Fibroblast of the aortic adventitia (primary cell): ENCODE measurements at places on chromosomes 2 and 18. TPM values are rescaled to one million over a fixed set of nuclear protein-coding genes. Genes with fewer than 3 reads are reported as not detected.

DNA sequence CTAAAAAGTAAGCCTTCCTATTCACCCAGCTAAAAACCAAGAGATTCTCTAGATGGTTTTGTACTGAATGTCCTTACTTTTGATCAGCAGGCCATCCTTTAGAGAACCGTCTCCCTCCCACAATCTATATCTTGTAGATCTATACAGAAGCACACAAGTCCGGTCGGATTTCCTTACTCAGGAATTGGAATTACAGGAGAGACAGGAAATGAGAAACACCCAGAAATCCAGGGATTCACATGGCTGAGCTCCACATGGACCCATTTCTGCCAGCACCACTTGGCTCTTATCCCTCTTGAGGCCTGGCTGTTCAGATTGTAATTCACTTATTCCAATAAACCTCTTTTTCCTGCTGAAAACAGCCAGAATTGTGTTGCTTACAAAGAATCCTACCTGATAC is 4.5 kb downstream of the OLA1 start:
- DNase-seq, result no peak

DNA sequence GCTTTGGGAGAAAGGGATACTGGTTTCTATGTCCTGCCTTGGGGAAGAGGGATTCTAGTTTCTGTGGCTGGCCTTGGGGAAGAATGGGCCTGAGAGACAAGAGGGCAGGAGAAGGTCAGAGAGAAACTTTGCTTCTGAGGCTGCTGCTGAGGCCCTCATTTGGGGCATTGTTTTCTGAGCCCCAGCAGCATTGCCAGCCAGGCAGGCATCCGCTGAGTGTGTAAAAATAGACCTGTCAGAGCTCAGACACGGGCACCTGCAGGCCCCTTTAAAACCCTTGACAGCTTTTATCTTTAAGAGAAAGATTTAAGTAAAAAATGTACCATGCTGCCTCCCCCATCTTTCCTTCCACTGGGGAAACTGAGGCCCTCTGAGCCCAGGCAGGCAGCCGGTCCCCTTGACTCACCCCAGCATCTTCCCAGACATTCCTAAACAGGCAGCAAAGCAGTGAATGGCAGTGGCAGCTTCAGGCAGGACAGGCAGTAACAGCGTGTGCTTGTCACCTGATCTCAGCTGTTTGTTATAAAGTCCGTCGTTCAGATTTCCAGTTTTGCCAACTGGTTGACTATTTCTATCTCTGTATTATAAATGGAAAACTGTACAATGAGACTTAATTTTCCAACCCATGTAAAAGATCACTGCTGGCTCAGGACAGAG is 27.6 kb downstream of the MLPH start:
- no peak for DNase-seq

DNA sequence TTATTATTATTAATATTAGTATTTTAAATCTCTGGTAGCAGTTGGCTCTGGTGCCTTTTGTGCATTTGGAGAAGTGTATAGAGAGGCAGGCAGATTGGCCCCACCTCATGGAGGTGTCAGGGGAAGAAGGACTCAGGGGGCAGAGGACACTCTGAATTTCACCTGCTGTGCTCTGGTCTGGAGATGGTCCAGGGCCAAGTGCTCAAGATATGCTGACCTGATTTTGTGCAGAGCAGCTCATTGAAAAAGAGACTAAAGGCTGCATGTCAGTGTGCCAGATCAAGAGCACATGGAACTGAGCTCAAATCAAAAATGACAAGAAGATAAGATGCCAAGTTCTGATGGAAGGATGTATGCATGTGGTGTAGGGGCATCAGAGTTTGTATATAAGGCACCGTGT is 323.6 kb upstream of the TNP1 start:
- no peak for DNase-seq

- DNase-seq, result no peak
Observed at GRCh38 chr2:84902526-84902925, 2.9 kb upstream of the TMSB10 start.

DNA sequence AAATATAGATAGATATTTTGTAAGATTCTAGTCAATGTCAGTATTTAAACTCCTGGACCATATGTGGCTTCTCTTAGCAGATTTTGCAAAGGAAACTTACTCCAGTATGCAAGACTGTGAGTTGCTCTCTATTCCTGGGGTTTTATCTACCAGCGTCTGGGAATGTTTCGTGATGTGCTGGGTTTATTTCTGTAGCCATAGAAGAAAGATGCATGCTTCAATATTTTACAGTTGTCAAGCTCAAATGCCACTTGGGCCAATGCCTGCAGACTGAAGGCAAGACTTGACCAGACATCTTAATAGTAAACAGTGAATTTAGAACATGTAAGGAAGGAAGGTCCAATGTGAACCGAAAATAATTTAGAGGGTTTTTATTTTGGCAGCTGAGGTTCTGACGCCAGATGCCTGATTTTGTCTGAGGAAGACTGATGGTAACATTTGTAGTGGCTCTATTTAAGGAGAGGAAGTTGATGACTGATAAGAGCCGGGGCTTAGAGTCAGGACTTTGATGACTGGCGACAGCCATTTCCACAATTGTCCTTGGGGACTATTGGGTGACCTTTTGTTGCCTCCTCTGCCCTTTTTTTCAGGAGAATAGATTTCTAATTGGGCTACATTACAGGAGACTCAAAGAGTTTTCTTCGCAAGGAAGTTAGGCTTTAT is 154.3 kb downstream of the RAPGEF4 start:
- no peak for DNase-seq

DNA sequence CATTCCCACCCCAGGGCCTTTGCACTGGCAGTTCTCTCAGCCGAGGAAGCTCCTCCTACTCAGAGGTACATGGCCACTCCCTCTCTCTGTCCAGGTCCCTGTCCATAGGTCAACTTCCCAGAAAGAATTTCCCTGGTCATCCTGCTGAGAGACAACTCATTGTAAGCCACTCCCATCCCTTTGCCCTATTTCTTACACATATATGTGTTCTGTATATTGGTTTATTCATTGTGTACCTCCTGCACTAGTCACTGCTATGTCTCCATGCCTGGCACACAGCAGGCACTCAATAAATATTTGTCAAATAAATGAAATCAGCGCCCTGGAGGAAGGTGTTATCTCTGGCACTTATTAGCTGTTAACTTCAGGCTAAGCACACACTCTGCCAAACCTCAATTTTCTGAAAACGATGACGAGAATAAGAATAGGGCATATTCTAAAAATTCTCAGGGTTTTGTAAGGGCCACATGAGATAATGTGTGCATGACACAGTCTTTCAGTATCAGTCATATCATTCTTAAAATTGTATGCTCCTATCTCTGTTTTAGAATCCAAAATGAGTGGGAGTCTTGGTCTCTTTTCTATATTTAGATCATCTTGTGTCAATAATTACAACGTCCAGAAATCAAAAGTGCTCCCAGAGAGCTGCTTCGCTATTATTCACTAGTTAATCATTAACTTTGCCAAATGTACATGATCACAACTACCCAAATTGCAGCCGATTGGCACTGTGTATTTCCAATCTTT is 198.0 kb downstream of the ALK start:
- DNase-seq, result no peak

GRCh38 chr2:240529344-240529999 is 28.3 kb downstream of the ANKMY1 start:
- DNase-seq, result no peak

- peak; percentile 8 for DNase-seq
Observed at GRCh38 chr2:32852856-32853255, 93.9 kb upstream of the LTBP1 start.

DNA sequence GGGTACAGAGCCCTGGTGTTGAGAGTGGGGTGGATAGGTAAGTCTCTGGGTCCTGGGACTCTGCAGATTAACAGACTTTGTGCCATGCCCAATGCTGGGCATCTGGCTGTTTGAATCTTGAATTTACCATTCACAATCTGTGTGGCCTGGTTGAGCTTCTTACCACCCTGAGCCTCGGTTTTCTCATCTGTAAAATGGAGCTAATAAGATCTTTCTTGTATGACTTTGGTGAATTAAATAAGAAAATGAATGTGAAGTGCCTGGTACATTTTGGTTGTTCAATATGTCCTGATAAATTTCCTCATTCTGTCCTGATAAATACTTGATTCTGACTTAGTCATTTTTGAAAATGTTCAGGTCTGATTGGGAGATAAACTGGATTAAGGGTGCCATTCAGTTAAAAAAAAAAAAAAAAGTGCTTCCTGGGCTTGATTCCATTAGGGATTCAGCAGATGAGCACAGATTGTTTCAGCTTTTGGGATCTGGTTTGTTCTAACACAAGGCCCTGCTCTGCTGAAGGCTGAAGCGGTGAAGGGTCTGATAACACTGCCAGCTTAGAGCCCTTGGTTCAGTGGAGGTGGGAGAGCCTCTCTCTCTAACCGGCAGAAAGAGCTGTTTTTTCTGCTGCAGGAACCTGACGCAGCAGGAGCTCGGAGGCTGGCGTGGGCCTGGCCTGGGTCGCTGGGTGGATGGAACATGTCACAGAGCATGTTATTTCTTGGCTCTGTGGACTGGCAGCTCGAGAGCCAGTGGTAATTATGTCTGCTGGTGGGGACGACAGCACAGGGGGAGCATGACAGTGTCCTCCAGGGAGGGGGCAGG is 84.5 kb upstream of the MCFD2 start:
- no peak for DNase-seq

DNA sequence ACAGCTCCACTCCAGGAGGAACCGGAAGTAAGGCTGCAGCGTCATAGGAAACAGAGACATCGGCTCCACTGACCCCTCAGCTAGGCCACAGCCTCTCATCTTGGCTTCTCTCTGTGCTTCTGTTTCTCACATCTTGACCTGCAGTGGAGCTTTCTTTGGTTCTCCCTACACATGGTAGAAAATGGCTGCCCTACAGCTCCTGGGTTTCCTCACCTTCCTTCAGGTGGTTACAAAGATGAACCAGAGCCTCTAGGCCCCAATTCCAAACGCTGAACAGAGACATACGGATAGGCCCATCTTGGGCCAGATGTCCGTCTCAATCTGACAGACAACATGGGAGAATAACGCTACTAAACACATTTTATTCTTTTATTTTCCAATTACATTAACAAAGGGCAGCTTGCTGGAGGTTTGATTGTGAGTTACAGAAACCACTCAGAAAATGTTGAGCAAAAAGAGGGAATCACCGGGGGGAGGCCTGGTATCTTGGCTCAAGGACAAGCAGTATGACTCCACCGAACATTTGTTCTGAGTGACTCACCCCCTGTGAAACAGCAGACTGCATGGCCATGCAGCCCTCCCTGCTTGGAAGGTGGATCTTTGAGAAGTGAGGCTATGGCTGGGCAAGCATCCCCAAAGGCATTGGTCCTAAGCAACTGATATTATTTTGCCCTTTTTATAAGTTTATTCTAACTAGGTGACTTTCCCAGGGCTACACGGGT is 303.5 kb downstream of the CDCA7 start:
- peak; percentile 92 for DNase-seq

Gene UGT1A7
- total RNA-seq, result not detected in 2 replicates

Gene RUFY4
- not detected in 2 replicates for total RNA-seq

DNA sequence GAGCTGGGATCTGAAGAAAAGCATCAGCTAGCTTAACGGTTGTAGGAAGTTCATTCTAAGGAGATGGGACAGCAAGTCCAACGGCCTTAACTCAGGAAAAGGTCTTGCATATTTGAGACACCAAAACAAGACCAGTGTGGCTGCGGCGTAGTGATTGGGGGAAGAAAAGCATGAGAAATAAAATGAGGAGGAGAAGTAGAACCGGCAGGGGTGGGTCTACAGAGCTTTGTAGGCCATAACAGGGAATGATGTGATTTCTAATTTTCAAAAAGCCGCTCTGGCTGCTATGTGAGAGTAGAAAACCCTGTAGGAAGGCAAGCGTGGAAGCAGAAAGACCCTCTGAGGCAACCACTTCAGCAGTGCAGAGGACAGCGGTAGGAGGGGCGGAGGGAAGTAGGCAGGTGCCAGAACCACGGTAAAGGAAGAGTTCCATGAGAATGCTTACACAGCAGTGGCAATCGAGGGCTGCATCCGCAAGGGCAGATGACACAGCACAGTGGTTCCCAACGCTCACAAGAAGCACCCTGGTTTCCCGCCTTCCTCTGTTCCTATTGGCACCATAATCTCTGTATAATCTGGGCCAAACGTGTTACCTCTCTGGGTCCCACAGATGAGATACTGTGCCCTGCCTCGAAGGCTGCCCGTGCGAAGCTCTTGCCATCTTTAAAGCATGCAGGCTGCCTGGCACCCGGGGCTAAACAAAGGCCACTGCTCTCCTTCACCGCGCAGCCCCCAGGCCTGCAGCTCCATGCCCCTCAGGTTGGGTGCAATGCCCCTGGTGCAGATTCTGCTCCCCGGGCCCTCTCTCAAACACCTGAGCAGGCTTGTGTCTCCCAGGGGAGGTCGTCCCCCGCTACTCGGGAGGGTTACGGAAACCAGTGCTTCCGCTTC is 795 bp downstream of the ANKRD39 start:
- peak; percentile 21 for DNase-seq

DNA sequence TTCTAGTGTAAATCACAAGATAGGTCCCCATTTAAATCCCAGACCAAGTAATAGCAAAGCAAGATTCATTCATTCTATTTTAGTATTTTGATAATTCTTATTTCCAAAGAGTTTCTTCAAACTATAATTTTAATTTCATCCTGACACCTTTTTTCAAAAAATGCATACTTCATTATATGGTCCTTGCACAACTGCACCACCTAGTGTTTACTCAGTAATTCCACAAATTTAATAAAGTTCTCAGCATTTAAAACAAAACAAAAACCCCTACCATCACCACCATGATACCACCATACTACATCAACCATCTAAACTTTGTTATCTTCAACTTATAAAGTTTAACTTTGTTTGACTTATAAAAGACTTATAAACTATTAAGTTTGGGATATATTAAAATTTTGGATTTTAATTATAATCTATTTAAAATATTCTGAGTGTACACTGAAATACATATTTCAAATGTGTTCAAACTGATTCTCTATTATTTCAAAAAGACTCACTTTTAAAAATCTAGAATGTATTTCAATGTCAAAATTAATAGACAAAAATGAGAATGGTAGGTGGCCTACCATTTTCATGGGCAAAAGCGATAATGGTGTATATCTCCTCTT is 44.2 kb downstream of the WDPCP start:
- peak; percentile 33 for DNase-seq

- DNase-seq, result no peak
Observed at GRCh38 chr2:73202156-73203054, at the start of gene NOTO. Gene NOTO, plus strand, starts transcription at chr2:73202574. Its CDS starts 93 bp downstream, at chr2:73202667.

Gene SFT2D3
- 3.5 and 7.0 TPM in 2 replicates for total RNA-seq

- peak; percentile 53 for DNase-seq
Observed at GRCh38 chr18:59881728-59882656, 17.8 kb upstream of the PMAIP1 start.

DNA sequence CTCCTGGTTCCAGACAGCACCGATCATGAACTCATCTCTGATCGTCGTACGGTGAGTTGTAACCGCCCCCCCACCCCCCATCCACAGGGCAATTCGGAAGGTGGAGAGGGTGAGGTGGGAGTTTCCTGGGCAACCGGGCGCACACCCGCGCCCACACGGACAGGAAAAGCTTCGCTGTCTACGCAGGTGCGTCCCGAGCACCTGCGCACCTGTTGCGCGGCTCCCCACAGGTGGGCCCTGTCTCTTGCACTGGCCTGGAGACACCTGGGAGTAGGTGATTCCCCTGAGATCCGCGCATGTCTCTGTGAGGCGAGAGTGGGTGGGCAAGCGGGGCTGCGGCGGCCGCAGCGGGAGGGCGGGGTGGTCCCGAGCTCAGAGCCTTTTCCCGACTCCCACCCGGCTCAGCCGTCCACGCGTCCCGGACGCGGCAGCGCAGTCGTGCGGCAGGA is 459 bp upstream of the ATP6V1C2 start:
- no peak for DNase-seq

GRCh38 chr2:140512106-140512505 is 1618.7 kb downstream of the LRP1B start:
- DNase-seq, result no peak

Gene MOCOS
- 3.5 and 13.1 TPM in 2 replicates for total RNA-seq

- DNase-seq, result no peak
Observed at GRCh38 chr2:28981620-28982376, 700 bp downstream of the TOGARAM2 start.
